ENCODE measurements at places on chromosomes 11 and 22. TPM values are rescaled to one million over a fixed set of nuclear protein-coding genes. Genes with fewer than 3 reads are reported as not detected.

UBQLNL gene
- 2.6 TPM for total RNA-seq

ACR gene
- 7.9 TPM for total RNA-seq

KCNK7 gene
- not detected for total RNA-seq

FOLR3 gene
- total RNA-seq, result not detected

MLC1 gene
- 1.9 TPM for total RNA-seq
